ENCODE measurements at places on chromosomes 1 and 21. TPM values are rescaled to one million over a fixed set of nuclear protein-coding genes. Genes with fewer than 3 reads are reported as not detected.

The SPATA21 gene
- not detected for total RNA-seq

- peaks cover 20% of the 10 kb centered on the region for H3K36me3 ChIP-seq
- peak within 1 kb of the TSS; percentile 100 for H3K27ac ChIP-seq
- peak; percentile 89 for DNase-seq
- H3K4me1 ChIP-seq: peaks cover 37% of the 10 kb centered on the region
Observed at GRCh38 chr1:43389326-43390313, at the start of the genes MED8 and SZT2. Gene MED8 (minus strand): TSS chr1:43389800. CDS start chr1:43389764, 36 bp downstream. Gene SZT2 (plus strand): TSS chr1:43389899. CDS start chr1:43389969, 70 bp downstream.

The LCE3E gene
- total RNA-seq: not detected

- H3K4me3 ChIP-seq: no peak overlapping the region
- H3K4me1 ChIP-seq: no peaks in the 10 kb centered on the region
- H3K27me3 ChIP-seq: peaks cover 15% of the 10 kb centered on the region
- no peak for DNase-seq
- no peaks in the 10 kb centered on the region for H3K36me3 ChIP-seq
- H3K27ac ChIP-seq: no peak overlapping the region
Observed at GRCh38 chr1:177487481-177487880, 316.7 kb downstream of the BRINP2 start.

The S100A3 gene
- 6.5 TPM for total RNA-seq

The LCK gene
- total RNA-seq: not detected

- H3K4me3 ChIP-seq: no peak overlapping the region
- H3K27me3 ChIP-seq: no peaks in the 10 kb centered on the region
- no peaks in the 10 kb centered on the region for H3K4me1 ChIP-seq
- no peak for DNase-seq
- H3K36me3 ChIP-seq: peaks cover 11% of the 10 kb centered on the region
Observed at GRCh38 chr1:92399076-92399475, 87.6 kb downstream of the GFI1 start.

GRCh38 chr21:44932408-44933181 lies 7.2 kb upstream of the SLX9 start:
- no peak overlapping the region for H3K27ac ChIP-seq
- H3K4me3 ChIP-seq: no peak overlapping the region
- peaks cover 25% of the 10 kb centered on the region for H3K27me3 ChIP-seq
- peaks cover 35% of the 10 kb centered on the region for H3K4me1 ChIP-seq

Data from chondrocyte (in vitro differentiated cells).